ENCODE measurements at places on chromosomes 6 and 20.
A peak's percentile ranks its signal among the peaks of the same experiment; 100 is the strongest.

- DNase-seq: no peak
Observed at GRCh38 chr20:59320854-59321647, 20.6 kb downstream of the EDN3 start.

GRCh38 chr6:138593909-138594757 lies 94.8 kb upstream of the NHSL1 start:
- DNase-seq: no peak

GRCh38 chr6:158634695-158635426 lies 9.7 kb downstream of the DYNLT1 start:
- no peak for DNase-seq

DNA sequence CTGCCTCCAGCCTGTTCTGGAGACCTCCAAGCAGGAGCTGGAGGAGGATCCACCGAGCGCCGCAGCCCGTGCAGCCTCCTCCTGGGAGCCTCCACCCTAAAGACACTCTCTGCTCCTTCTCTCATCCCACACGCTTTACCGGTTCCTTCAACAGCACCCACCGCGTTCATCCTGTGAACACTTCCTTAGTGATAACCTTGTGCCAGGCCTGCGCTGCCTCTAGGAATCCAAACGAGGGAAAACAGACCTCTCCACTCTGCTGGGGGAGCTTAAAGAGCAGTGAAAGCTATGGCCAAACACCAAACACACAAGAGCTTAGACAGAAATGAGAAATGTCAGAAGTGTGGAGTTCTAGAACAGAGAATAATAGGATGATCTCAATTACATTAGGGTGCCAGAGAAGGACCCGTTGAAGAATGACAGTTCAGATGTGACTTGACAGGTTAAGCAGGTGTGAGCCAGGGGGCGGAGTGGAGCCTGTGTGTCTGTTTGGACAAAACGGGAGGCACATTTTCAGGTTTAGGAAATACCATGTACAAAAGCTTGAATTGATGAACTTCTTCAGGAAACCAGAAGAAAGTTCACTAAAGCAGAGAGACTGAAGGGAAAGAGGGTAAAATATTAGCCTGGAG lies 28.5 kb upstream of the HLA-DRB5 start:
- no peak for DNase-seq

GRCh38 chr6:158031381-158032353 lies 50.0 kb downstream of the SYNJ2 start:
- peak; percentile 24 for DNase-seq

Measured in memory B cell (primary cell).